ENCODE measurements at places on chromosomes 7 and 10.

GRCh38 chr7:22348379-22348778, 8.6 kb downstream of the RAPGEF5 start:
- DNase-seq = no peak

- no peak for DNase-seq
These were observed 1.3 kb downstream of the LIMK1 start for GRCh38 chr7:74084722-74085578.

GRCh38 chr7:30799206-30799975, 28.2 kb downstream of the MINDY4 start:
- DNase-seq = no peak

- DNase-seq = no peak
These were observed 121.3 kb upstream of the BMPER start for GRCh38 chr7:33784000-33784399.

GRCh38 chr7:69820479-69821192, 222.4 kb downstream of the AUTS2 start:
- no peak for DNase-seq

GRCh38 chr10:398954-399353, 263.7 kb downstream of the ZMYND11 start:
- DNase-seq = no peak

GRCh38 chr10:60260321-60260720, 129.4 kb downstream of the ANK3 start:
- DNase-seq = no peak

GRCh38 chr10:52318822-52319464, 4.9 kb downstream of the DKK1 start:
- no peak for DNase-seq

GRCh38 chr10:82472406-82473335, 597.7 kb downstream of the NRG3 start:
- no peak for DNase-seq

- no peak for DNase-seq
These were observed 227.1 kb downstream of the ADRA2A start for GRCh38 chr10:111303887-111304286.

DNA sequence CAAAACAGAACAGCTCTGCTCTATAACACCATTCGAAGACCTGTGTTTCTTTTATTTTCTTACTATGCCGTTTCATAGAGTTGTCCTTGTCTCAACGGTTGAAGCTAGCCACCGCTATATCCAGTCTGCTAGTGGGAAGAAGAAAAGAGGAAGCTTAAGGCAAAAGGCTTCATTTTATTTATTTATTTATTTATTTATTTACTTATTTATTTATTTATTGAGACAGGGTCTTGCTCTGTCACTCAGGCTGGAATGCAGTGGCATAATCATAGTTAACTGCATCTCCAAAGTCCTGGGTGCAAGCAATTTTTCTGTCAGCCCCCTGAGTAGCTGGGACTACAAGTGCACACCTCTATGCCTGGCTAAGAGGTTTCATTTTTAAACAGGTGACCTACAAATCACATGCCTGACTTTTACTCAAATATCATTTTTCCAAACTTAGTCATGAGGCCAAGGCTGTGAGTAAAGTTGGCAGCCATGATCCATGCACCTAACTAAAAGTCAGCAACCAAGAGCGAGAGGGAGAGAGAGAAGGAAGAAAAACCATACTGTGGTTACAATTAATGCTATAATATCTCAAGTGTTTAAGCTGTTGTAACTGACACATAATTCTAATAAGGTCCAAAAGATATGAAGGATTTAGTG, 1305.3 kb upstream of the LRRTM3 start:
- DNase-seq = no peak

DNA sequence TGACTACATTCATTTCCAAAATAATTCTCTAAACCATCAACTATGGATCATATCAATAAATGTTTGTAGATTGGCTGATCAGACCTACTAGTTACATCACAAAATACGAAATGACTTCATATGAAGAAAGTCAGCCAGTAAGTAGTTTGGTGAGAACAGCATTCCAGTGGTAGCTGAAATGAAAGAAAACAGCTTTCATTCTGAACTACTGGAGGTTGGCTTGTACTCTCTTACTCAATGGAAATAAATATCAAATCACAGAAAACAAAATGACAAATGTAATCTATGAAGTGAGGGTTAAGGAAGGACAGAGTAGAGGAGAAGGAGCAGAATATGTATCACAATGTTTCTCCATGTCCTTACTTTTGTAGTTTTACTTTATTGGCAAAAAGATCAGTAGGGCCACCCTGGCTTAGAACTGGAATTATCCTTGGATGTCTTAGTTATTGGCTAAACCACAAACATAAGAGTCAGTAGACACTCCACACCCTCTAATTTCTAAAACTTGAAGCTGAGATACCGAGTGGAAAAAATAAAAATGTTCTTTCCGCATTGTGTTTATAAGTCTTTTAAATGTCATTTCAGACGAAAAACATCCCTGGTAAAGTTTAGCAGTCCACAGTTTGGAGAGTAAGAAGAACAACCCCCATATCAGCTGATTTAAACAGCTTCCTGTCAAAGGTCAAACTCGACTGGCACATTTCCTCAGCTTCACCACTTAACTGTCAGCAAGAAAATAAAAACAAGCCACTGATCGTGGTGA, 74.0 kb upstream of the DGKI start:
- no peak for DNase-seq

DNA sequence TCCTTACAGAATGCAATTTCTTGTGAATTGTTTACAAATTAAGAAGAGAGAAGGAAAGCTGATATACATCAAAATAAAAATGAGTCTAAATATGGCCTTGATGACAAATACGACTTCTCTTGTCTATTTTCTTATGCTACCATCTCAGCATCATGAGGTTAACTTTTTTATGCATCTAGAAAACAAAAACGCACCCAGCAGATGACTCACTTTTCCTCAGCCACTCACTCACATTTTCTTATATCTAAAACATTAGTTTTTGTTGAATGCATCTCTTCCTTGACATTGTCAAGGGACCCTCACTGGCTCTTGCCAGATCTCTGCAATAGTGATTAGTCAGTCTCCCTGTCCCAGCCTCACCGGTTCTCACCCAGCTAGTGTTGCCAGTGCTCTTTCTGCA, 256.4 kb upstream of the SLC26A5 start:
- DNase-seq = no peak

GRCh38 chr7:154844955-154845354, 158.0 kb downstream of the PAXIP1 start:
- no peak for DNase-seq

- DNase-seq = no peak
These were observed 218.1 kb downstream of the MAD1L1 start for GRCh38 chr7:2014391-2015241.

DNA sequence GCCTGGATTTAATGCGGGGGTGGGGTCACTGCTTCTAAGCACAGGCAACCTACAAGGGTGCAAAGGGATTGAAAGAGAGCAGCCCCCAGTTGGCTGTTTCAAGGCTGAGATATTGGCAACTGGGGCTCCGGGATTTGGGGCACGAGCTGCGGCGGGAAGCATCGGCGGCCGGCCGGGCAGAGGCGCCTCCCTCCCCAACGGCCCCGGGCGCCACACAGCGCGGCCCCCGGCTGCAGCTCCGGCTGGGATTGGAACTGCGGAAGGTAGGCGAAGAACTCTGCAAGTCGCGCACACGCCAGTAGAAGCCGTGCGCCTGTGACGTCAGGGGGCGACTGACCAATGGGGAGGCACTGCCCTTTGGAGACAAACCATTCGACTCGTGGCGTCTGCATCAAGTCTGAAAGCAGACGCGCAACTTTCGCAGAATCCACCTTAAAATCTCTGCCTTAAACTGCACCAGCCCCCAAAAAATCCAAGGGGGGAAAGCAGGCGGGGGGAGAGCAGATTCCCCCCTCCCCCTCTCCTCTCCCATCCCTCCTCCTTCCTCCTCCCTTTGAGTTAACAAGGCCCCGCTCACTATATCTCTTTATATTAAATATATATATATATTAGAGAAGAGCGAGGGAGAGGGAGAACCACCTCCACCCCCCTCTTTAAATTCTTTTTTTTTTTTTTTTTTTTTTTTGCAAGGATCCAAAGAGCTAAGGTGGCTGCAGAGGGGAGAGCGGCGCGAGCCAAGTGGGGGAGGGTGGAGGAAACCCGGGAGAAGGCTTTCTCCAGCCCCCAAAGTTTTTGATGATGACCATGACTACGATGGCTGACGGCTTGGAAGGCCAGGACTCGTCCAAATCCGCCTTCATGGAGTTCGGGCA, at the start of gene DLX6:
DLX6 (plus strand) TSS at position 371 of the 872 bp plus-strand sequence; CDS start at position 796, 425 bp downstream.
- DNase-seq = no peak

DNA sequence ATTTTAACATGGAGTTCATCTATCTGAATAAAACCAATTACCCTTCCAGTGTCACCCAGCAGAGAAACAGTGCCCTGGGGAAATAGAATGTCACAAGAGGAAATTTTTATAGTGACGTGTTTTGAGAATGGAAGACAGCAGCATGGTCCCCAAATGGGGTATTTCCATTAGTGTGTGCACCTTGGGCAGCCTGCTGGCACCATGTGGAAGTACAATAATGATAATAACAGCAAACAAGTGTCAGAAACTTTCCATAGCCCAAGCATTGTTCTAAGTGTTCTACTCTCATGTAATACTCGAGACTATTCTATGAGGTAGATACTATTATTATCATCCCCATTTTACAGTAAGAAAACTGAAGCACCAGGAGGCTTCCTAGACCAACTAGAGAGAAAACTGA, 2.2 kb upstream of the PDE1C start:
- no peak for DNase-seq

DNA sequence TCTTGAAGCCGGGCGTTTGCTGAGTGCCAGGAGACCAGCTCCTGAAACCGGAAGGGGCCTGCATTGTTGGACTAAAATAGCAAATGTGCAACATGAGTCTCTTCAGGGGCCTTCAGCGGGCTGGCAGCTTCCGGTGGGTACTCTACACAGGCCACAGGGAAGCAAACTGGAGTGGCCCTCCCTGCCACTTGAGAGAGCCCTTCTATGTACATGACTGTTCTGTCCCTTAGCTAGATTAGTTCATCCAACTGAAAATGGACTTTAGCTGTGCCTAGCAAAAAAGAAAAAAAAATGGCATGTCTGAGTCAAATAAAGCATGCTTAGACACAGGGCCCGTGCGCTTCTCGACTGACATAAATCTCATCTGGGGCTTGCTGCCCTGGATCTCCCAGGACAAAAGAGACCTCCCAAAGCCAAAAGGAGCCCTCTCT, 115.3 kb upstream of the TCF7L2 start:
- DNase-seq = no peak

- no peak for DNase-seq
These were observed 28.3 kb downstream of the PARP12 start for GRCh38 chr7:140034421-140034820.

DNA sequence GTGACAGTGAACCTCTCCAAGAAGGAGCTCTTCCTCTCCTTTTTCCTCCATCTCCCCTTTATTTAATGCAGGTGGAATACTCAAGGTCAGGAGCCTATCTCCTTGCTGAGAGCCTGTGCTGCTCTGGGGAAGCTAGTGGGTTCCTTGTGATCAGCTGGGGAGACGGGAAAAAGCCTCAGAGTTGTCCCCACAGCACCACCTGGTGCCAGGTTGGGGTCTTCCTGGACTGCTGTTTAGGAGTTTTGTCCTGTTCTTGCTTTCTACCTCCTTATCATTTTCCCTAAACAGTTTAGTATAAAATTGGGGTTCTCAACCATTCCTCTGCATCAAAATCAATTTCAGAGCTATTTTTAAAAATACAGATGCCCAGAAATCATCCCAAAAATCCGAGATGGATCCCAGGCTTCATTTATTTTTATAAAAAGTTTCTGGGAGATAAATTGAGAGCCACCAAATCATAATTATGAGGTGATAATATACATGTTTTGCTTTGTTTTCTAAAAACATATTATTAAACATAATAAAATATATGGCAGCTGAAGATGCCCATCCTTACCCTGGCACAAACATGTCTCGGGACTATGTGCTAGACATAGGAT, 44.3 kb downstream of the MACC1 start:
- DNase-seq = no peak

DNA sequence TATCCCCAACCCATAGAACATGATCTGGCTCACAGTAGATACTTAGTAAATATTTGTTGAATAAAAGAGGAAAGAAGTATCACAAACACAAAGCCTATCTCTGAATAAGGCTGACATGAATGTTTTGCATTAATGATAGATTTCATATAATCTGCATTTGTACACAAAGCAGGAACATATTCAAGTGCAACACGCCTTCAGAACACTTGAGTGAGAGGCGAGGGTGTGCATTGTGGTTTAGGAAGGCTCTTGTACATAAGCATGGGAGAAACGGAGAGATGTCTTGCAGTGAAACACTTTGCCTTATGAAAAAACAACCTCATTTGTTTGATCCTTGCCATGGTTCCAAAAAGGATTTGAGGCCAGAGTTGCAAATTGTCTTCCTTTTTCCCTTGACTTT, 14.1 kb upstream of the SFMBT2 start:
- no peak for DNase-seq

- no peak for DNase-seq
These were observed 4.4 kb upstream of the LUC7L2 start for GRCh38 chr7:139355320-139355719.

DNA sequence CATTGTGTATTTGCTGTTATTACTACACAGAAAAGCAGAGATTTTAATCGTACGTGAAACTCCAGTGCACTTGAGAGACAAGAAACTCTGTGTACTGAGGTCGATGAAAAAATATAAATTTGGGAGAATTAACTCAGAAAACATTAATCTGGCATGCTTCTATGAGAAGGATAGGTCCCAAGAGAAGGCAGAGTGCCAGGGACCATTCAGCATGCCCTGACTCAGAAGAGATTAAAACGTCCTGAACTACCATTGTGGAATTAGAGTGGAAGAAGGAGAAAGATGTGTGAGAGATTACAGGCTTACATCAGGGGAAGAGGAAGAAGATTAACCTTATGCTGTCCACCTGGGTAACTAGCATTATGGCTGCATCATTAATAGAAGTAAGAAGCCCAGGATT, 72.4 kb downstream of the REEP3 start:
- DNase-seq = no peak

- DNase-seq = no peak
These were observed 382.8 kb downstream of the SDK1 start for GRCh38 chr7:3683546-3684539.

- no peak for DNase-seq
These were observed 9.6 kb upstream of the ZNF487 start for GRCh38 chr10:43427166-43427825.

DNA sequence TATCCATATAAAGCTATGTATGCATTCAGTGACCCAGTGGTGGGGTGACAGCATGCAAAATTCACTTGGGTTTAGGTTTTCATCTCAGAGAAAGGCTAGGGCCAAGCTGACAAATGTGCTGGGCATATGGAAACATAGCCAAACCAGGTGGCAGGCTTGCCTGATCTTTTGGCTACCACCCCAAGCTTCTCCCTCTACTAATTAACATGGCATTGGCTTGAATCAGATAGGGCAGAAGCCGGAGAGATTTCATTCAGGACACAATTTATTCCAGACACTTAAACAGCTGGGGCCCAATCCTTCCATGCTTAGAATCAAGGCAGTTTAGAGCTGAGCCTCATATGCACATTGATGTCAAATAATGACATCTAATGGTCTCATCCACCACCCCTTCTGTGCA, 95.5 kb upstream of the AGK start:
- no peak for DNase-seq

DNA sequence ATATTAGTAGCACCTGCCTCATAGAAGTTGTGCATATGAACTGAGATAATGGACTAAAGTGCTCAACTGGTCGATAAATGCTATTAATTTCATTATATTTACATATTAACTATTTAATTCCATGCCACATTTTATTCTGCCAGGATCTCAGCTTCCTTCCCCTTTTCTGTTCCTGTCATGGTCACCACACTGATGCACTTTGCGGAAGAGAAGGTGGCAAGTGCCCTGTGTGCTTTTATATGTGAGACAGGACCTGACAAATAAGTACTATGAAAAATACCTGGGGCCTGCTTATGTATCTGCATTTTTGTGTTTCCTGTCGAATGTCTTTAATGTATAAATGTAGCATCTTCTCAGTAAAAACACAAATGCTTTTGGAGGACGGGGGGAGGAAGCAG, 12.2 kb downstream of the ATP6V0E2 start:
- no peak for DNase-seq
